ENCODE measurements at places on chromosomes 6 and 20.

GRCh38 chr6:28239636-28240035 is 12.4 kb downstream of the ZKSCAN4 start:
- DNase-seq: no peak

GRCh38 chr20:57238089-57238488 is 28.4 kb downstream of the BMP7 start:
- no peak for DNase-seq

- DNase-seq: no peak
Measured at GRCh38 chr20:16520154-16520553, 53.1 kb downstream of the KIF16B start.

DNA sequence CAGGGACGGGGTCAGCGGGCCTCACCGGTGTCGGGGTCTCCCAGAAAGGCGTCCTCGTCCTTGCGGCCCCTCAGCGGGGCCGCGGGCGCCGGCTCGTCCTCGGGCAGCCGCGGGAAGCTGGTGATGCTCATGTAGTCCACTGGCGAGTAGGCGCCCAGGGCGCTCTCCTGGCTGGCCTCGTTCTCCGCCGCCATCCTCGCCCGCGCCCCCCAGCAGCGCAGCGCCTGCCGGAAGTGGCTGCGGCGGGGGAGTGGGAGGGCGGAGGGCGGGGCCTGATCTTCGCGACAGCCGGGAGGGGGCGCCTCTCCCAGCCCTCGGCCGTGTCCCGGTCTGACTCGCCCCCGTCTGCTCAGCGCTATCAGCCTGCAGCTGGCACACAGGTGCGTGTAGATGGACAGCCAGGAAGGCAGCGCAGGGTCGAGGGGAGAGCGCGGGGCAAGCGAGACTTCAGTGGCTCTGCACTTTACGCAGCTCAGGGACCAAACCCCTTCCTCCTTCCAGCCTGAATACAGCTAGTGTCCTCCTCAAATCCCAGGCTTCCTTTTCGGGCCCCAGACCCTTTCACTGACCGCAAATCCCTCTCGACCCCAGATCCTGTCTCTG is at the start of gene GGT7:
TSS of gene GGT7 (minus strand) at position 235 of the 603 bp plus-strand sequence. CDS start at position 194, 41 bp downstream.
- DNase-seq: peak; percentile 93

DNA sequence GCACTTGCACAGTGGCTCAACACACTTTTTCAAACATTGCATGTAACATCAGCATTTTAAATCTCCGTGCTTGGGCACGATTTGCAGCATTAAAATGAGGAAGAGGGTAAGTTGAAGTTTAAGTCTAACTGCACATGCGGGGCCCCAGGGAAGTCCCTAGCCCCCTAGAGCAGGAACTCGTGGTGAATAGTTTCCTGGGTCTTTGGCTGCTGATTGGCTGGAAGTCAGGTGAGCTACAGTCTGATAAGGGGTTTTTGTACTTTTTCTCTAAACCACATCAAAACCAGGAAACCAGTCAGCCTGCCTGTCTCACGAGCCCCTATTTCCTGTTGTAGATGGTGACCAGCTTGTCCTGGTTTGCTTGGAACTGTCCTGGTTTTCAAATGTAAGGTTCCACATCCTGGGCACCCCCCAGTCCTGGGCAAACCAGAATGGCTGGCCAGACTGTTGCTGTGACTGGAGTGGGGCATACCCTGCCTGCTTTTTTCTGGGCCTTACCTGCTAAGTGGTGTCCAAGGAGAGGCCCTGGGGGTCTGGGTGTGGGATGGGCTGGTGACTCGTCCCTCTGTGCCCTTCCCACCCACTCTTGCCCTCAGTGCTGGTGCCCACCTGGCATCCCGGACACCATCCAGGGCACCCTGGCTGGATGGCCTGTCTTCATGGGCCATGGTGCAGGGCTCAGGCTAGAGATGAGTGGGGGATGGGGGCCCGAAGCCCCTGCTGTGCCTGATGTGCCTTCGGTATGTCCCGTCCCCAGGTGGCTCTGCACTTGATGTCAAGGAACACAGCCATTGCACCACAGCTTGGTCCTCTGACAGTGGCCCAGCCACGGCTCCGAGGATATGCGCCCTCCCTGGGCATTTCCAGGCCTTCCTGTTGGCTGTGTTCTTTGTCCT is 31.8 kb downstream of the SUN5 start:
- DNase-seq: no peak

GRCh38 chr6:18177286-18177965 is 22.2 kb downstream of the KDM1B start:
- DNase-seq: no peak

DNA sequence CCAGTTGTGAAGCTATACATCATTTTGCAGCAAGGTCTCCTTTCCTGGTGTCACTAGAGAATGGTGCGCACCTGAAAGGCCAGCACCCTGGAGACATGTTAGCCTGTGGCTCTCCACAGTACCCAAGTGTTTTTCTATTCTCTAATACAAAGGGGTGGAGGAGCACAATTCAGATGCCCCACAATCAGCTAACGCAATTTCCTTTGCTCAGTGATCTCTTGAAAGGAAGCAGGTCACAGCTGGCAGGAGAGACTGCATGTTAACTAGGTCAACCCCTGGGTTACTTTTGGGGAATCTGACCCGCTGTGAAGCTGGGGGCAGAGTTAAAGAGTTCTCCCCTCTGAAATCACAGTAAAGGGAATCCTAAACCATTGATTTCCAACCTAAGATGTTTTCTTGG is 92.5 kb downstream of the B3GAT2 start:
- DNase-seq: no peak

GRCh38 chr6:147192278-147192911 is 11.8 kb upstream of the STXBP5 start:
- no peak for DNase-seq

DNA sequence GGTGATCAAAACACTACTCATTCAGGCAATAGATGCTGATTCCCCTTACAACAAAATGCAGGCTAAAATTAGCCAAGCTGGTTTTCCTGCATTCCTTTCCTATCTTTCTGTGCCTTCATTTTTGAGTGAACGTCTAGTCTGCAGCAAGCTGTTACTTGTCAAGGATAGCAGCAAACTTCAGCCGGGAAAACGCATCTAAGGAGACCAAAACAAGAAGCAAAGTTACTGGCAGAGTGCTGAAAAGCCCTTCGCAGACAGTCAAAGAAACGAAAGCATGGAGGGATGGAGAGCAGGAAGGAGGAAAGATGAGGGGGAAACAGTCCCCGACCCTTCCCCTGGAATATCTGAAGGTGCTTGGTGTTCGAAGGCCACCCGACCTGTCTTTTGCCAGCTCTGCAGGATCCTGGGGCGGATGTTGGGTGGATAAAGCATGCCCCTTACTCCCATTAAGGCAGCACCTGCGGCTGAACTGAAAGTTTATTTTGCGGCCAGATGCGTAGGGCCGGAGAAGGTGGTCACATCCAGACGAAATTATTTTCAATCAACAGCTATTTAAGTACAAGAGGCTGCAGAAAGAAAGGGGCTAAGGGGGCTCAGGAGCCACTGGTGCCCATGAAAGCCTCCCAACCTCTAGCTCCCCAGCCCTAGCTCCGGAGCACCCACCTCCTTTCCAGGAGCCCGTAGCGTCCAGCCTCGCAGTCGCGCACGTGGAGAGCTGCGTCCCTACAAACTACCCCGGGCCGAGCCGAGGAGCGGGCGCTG is 538 bp downstream of the FERMT1 start:
- peak; percentile 44 for DNase-seq

DNA sequence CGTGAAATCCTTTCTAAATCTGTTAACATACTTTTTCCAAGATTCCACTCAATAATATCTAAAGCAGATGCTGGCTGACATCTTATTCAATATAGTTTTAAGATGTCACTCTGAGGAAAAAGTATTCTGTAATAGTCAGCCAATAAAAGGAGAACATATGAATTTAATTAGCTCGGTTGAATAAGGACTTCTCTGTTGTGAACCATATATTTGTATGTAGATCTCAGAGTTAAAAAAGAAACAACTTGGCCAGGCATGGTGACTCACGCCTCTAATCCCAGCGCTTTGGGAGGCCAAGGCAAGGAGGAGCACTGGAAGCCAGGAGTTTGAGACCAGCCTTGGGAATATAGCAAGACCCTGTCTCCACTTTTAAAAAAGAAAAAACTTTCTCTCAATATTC is 7.4 kb upstream of the CD24 start:
- DNase-seq: no peak

GRCh38 chr6:109892451-109893435 is 85.4 kb upstream of the GPR6 start:
- DNase-seq: peak; percentile 31

GRCh38 chr6:4848382-4849068 is 72.3 kb downstream of the CDYL start:
- DNase-seq: peak; percentile 47

DNA sequence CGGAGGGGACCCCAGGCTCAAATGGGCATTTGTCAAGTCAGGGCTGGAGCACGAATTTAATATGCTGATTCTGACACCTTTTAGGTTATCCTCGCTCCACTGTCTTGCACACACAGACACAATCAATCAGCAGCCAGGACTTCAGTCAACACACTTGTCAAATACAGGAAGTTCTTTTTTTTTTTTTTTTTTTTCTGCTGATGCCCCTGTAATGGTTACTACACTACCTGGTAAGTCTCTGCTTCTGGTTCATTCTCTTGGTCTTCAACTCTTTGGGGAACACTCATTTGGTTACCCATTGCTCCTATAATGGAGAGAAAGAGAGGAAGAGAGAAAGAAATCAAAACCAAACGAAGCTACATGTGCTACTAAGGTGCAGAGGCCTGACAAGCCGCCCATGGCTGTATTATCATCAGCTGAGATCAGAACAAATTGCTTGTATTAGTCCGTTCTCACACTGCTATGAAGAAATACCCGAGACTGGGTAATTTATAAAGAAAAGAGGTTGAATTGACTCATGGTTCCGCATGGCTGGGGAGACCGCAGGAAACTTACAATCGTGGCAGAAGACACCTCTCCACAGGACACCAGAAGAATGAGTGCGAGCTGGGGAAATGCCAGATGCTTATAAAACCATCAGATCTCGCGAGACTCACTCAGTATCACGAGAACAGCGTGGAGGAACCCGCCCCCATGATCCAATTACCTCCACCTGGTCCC is 11.8 kb downstream of the BCAS1 start:
- peak; percentile 67 for DNase-seq

DNA sequence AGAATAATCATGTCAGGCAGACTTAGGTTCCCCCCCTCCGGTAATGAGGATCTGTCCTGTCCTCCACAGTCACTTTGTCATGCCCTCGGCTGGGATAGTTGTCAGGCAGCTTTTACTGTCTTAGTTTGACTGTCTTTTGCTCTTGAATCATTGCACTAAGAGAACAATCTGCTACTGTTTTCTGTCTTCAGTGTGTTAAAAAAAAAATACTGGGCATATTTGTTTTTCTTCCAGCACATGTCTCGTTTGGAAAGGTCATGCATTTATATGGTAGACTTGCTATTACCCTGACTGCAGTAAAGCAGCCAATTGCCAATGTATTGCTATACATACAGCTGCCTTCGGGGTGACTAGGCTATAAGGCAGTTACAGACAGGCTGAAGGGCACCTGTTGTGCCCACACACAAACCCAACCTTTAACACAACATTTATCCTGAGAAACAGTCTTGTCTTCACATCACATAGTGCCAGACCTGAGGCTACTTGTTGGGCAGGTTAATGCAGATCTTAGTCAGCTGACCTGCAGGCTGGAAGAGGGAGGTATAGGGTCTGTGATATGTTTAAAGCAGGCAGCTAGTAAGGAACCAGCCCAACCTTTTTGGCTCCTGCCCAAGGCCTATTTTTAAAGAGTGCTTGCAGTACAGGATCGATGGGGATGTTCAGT is 26.7 kb downstream of the ARFGEF3 start:
- no peak for DNase-seq

Measured in NCI-H82 (cell line).